ENCODE measurements at places on chromosomes 5 and 9.

DNA sequence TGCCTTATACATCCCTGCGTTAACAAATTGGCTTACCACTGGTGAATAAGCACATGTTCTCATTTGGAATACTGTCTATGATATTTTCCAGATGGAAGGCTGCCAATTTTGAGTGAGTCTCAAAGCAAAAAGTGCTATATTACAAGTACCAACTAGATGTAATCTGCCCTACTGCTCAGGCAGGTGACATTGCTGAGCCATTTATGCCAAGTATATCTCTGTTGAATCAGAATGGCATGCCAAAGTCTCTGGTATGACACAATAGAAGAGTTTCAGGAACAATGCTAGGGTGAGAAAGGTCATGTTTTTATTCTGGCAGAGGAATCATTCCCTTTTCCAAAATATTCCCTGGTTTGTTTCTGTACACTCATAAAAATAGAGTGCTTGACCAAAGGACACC, 356.5 kb downstream of the CDH9 start:
- no peak for DNase-seq

DNA sequence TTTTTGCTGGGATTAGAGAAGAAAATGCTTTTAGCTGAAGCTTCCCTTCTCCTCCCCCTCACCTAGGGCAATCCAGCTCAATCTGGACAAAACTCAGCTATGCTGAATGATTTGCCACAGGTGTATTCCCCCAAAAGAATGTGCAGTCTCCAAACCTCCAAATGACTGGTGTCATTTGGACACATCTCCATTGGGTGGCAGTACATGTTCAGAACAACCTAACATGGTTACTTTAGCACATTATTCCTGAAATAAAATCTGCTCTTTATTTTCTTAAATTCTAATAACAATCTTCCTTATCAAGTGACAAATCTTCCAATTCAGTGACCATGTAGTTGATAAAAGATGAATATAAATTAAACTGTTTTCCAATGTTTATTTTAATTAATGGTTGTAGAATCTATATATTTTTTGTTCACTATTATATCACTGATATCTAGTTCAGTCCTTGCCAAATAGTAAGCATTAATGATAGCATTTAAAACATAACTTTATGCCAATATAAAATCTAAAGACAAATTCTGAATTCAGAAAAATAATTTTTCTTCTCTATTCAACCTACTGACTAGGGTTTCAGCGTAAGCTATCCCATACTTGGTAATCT, 61.3 kb upstream of the MOCS2 start:
- DNase-seq, result peak; percentile 36

DNA sequence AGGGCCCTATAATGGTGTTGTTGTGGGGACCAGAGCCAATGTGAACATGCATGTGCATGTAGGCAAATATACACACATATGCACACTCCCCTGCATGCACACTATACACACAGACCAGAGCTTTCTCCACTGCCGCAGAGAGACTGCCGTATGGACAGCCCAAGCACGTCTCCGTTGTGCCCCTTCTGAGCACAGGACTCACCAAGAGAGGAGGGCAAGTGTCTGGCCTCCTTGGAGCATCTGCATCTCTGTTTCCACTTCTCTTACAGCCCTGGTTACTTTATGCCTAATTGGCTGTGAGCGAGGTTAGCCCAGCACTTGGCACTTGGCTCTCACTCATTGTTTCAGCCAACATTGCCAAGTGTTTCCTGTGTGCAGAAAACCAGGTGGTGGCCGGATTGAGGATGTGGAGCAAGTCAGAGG, 30.4 kb downstream of the CSF2 start:
- peak; percentile 63 for DNase-seq

DNA sequence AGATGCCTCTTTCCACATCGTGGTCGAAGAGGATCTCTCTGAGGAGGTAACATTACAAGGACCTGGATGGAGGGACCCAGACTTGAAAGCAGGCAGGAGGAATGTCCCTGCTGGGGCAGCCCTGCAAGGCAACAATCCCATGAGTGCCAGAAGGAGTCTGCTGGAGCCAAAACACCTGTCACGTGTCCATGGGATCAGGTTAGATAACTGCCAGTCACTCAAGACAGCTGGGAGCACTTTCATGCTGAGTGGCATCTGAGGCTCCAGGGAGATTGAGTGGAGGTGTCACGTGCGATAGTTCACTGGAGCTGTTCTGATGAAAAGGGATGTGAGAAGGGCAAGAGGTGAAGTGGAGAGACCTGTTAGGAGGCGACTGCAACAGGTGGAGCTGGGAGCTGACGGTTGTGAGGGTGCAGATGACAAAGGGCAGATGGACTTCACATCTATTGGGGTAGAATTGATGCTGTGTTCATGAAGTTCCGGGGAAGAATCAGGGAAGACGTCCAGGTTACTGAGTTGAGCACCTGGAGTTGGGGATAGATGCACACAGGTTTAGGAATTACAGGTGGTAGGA, 68.4 kb downstream of the ICE1 start:
- no peak for DNase-seq

DNA sequence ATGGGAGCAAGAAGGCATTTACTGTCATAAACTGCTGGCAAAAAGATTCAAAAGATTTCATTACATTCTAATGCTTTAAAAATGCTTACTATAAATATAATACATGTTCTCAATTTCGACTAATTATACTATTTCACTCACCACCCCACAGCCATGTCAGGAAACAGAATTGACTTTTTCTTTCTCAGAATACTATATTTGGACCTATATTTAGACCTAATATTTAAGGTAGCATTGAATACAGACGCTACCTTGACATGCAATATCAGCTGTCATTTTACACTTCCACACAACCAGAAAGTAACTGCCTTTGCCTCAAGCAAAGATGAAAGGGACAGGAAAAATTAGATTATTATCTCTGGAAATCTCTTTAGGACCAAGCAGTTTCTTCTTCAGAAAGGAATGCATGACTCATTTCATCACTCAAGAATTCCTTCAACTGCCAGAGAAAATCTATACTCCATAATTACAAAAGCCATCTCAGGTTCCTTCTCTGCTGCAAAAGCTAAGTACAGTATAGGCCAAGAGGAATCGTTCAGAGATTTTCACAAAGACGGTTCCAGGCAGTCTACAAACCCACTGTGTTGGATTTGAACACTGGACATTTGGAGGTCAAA, 11.8 kb upstream of the UBE2QL1 start:
- DNase-seq, result no peak

DNA sequence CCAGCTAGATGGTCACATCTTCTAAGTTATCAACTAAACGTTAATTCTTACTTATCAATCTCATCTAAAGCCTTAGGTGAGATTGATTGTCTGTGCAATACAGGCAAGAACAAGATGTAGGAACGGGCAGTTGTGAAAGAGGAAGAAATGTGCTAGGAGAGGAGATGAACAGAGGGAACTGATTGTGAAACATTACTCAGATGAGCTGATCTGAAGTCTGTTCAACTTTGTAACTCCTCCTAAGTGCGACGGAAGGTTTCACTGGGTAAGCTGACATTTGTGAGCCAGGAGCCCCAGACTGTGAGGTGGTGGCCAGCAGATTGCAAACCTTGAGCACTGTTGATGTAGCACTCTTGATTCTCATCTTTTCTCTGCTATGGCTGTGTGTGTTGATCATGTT, 204.1 kb downstream of the CD180 start:
- DNase-seq, result no peak

GRCh38 chr5:115895821-115896220, 54.1 kb downstream of the AP3S1 start:
- no peak for DNase-seq

GRCh38 chr9:15873573-15874177, 320.8 kb downstream of the CCDC171 start:
- peak; percentile 32 for DNase-seq

GRCh38 chr5:81763294-81763928, 12.5 kb upstream of the SSBP2 start:
- DNase-seq, result no peak

- peak; percentile 56 for DNase-seq
Measured at GRCh38 chr5:98933445-98934072, 4.8 kb upstream of the CHD1 start.

DNA sequence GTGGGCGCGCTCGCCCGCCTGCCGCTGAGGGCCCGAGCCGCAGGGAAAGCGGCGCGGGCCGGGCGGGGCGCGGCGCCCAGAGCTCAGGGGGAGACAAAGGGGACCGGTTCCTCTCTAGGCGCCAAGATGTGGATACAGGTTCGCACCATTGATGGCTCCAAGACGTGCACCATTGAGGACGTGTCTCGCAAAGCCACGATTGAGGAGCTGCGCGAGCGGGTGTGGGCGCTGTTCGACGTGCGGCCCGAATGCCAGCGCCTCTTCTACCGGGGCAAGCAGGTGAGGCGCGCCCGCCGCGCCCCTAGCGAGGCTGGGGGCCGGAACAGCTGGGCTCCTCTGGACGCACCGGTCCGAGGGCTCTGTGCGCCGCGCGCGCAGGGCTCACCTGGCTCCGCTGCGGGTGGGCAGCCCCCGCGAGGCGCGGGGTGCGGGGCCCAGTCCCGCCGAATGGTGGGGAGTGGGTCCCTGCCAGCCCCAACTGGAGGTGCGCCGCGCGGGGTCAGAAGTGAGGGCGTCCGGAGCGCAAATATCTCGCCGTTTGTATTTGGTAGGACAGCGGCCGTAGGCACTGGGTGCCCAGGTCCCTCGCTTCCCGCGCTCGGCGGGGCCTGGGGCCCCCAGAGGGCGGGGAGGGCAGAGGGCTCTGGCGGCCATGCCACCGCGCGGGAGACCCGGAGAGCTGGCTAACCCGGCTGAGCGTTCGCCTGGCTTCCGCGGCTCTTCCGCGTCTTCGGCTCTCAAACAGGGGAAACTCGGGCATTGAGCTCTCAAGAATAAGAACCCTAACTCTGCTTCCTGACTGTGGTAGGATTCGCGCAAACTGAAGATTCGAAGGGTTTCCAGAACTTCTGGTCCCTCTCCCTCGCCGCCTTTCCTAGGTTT, 607 bp downstream of the UHRF2 start:
- peak; percentile 44 for DNase-seq

DNA sequence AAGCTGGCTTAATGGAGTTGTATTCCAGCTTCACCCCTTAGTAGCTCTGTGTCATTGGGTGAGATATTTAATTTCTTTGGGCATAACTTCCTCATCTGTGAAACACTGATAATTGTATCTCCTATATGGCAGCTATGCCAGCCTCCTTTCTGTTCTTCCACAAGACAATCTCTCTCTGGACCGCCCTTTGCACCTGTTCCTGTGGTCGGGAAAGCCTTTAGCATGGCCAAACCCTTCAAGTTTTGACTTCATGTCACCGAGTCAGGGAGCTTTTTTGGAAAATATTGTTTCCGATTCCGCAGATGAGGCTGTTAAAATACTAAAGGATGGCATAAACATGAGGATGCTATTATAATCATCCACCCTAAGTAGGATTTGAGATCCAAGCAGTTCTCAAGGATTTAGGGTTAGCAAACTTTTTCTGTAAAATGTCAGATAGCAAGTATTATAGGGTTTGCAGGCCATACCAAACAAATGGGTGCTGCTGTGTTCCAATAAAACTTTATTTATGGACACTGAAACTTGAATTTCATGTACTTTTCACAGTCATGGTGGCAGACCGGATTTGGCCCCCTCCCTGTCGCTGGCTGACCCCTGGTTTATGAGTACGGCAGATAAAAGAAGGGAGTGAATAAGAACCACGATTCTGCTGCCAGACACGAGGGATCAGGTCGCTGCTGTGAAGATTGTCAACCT, 695 bp upstream of the NDFIP1 start:
- DNase-seq, result no peak

- no peak for DNase-seq
Measured at GRCh38 chr9:91483189-91483691, 59.6 kb upstream of the NFIL3 start.

- no peak for DNase-seq
Measured at GRCh38 chr5:87361031-87361445, 51.7 kb downstream of the CCNH start.

GRCh38 chr5:43020399-43020746, 19.7 kb downstream of the ANXA2R start:
- DNase-seq, result no peak

DNA sequence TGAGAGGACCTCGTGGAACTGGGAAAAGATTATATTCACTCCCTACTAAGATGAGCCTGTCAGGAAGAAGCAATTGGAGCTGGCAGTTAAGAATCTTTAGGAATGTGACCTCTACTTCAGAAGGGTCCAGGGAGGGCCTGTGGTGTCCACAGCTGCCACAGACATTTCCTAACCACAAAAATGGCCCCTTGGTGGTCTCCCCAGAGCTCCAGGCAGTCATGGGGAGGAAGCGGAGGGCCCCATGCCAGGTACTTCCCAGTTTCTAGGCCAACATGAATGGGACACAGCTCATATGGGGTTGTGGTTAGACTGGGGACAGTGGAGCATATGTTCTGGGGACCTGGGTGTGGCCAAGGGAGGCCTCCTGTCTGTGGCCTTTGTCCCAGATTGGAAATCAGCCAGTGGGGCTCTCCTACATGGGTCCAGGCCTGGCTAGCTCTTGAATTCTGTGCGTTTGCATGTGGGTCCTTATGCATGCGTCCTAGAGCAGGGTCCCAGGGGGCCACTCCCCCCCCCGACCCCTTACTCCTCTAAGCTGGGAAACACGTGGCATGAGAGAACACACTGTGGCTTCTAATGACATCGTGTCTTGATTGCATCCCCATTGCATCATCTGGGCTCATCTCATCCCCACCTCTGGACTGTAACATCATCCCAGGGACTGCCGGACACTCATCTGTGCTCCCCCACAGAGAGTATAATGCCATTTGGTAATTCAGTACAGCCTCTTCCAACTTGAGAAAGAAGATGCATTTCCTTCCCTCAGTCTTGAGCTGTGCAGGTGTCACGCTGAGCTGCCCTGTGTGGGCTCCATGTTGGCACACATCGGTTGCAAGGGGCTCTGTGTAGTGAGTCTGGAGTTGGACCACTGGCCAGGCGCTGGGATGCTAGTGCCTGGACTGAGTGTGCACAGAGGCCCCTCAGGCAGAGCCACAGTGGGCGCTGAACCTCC, 31.3 kb downstream of the IRF1 start:
- no peak for DNase-seq

DNA sequence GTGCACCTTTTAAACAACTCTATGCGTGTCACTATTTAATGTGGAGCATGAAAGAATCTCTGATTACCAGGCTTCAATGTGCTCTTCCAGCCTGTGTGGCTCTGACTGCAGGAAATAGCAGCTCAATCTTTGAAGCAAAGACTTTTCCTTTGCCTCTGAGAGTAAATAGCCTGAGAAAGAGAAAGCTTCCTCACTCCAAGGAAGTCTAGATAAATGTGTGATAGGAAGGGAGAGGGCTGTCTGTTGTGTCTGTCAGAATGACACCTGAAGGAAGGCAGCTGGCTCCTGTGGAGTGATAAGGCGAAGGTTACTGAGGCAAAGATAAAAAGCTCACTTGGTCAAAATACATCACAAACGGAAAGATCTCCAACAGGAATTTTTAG, 205.3 kb upstream of the HAPLN1 start:
- no peak for DNase-seq
